Stimulated activated naive CD8-positive, alpha-beta T cell treated with anti-CD3 and anti-CD28 coated beads, Interleukin-15, amount 100 ng/mL, for 72 hours (primary cell): ENCODE measurements at places on chromosomes 1 and 21.
A peak's percentile ranks its signal among the peaks of the same experiment; 100 is the strongest.

DNA sequence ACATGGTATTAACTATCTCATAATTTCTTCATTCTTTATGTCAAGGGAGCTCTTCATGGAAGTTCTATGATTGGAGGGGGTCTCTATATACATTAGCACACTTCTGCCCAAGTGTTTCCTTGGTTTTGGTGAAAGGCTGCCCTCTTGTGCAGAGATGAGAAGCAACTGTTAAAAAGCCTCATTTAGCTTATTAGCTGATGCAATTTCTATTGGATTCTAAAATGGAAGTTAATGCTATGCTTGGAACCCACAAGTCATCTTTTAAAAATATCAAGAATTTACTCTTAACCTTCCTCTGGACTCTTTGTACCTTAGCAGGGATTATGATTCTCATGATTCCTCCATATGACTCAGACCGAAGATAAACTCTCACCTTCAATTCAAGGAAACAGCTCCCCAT, 328.9 kb downstream of the PTBP2 start:
- DNase-seq, result no peak

DNA sequence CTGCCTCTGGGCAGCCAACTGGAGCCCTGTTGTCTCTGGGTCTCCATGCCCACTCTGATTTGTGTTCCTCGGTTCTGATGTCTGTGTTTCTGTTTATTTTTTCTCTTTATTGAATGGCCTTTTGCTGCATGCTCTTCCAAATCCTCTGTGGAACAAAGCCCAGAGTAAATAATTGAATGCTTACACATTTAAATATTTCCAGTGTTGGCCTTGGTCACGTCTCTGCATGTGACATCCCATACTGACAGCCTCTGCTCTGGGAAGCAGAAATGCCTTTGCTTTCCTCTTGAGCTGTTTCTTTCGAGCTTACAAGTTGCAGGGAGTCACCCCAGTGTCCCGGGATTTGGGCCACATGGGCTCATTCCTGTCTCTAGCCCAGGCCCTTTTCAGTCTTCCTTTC, 267.9 kb downstream of the PTPRU start:
- DNase-seq, result no peak

DNA sequence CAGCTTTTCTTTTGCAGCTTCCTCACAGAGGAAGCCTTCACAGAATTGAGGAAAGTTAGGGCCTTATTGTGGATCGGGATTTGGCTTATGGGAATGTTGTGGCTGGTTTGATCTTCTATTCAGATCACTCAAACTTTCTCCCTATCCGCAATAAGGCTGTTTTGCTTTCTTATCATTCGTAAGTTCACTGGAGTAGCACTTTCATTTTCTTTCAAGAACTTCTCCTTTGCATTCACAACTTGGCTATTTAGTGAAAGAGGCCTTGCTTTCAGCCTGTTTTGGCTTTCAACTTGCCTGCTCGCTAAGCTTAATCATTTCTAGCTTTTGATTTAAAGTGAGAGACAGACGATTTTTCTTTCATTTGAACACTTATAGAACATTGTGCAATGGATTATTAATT, 181.9 kb upstream of the B3GALT2 start:
- no peak for DNase-seq

- no peak for DNase-seq
Measured at GRCh38 chr21:44566403-44566802, 7.1 kb upstream of the KRTAP10-4 start.

- DNase-seq, result no peak
Measured at GRCh38 chr1:224694969-224695368, 78.9 kb downstream of the CNIH3 start.

GRCh38 chr1:93468662-93469061, 20.7 kb downstream of the FNBP1L start:
- no peak for DNase-seq

DNA sequence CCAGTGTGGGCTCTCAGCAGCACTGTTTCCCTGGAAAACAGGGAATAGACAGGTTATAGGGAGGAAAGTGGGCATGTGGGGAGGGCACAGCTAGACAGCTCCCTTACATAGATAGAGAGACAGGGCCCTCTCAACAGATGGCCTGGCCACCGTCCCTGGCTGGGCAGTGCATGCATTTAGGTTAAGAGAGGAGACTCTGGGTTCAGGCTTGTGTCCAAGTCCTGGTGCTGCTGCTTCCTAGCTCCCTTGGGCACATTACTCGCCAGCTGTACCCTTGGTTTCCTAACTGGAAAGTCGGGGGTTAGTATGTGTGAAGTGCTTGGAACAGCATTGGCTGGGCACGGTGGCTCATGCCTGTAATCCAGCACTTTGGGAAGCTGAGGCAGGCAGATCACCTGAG, 9.1 kb downstream of the PLOD1 start:
- no peak for DNase-seq

DNA sequence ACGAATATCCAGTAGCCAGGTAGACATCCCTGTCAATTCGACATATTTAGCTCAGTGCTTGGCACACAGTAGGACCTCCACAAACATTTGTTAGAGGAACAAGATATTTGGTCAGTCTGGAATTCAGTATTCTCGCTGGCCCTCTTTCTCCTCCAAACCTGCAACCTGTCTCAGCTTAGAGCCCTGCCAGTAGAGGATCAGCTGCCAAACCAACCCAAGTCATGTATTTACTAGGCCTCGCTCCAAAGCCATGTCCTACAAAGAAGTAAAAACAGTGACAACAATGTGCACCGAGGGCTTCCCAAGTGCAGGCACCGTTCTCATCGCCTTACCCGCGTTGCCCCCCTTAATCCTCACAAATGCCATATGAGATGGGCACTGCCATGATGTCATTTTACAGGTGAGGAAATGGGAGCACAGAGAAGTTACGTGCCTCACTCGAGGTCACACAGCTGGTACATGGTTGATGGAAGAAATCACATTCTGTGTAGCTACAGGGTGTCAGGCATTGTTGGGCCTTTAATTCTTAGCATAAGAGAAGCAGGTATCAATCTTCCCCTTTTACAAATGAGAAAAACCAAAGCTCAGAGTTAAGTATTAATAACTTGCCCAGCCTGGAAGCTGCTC, 26.0 kb upstream of the CDCA8 start:
- DNase-seq, result no peak

DNA sequence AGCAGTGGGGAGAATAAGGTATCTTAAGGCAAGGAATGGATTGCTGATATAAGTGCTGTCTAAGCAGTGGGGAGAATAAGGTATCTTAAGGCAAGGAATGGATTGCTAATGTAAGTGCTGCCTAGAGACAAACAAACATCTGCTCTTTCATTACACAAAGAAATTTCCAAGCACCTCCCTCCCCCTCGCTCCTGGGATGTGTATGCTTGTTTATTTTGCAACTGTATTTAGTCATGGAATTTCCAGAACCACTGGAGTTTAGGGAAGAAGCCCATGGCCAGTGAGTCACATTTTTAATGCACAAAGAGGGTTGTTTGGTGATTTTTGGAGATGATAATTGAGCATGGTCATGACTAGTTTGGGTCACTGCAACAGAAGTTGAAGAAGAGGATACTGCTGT, 21.5 kb downstream of the PDPN start:
- no peak for DNase-seq

DNA sequence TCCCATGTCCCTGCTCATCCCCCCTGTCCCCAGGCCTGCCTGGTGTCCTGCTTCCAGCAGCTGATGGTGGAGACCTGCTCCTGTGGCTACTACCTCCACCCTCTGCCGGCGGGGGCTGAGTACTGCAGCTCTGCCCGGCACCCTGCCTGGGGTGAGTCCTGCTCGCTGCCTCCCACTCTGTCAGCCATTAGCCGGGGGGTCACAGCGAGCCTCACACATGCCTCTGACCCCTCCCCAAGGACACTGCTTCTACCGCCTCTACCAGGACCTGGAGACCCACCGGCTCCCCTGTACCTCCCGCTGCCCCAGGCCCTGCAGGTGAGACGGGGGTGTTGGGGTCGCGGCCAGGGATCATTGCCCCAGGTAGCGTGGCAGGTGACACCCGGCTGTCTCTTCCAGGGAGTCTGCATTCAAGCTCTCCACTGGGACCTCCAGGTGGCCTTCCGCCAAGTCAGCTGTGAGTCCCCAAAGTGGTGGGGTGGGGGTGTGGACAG, 10.0 kb downstream of the SCNN1D start:
- DNase-seq, result peak; percentile 74

GRCh38 chr1:105636052-105636451, 1420.4 kb upstream of the PRMT6 start:
- DNase-seq, result no peak

DNA sequence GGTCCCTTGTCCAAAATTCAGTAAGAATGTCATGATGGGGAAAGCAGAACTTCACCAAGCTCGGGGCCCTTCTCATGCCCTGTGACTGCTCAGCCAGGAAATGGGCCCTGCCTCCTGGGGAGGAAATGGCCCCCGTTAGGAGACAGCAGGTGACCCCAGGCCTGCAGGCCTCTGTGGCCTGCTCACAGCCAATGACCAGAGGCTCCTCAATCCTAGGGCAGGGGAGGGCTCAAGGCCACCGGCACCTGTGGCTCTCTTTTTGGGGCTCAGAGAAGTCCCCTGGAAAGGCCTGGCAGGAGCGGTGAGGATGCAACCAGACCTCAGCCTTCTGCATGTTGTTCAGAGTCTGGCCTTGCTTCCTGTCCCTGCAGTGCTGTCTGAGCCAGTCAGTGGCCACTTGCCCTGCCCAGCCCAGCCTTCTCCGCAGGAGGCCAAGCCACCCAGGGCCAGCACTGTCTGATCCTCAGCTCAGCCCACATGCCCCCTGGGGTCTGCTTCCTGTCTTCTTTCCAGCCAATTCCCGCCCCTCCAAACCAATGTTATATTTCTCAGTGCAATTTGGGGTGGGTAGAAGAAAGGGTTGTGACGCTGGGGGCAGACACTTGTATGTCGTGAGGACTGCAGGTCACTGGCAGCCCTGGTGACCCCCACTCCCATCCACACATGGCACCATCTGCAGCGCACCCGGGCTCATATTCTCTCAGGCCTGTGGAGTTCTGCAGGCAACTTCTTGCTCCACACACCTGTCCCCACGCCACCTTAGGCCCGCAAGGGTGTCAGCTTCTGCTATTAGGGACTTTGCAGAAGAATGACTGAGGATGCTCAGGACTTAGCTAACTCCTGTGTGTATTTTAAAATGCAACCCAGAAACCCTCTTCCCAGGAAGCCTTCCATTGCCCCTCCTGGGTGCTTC, 83.6 kb downstream of the ITPKB start:
- DNase-seq, result no peak

GRCh38 chr1:231512147-231512698, 16.2 kb upstream of the TSNAX start:
- no peak for DNase-seq

GRCh38 chr1:37575692-37576091, 19.0 kb downstream of the DNALI1 start:
- no peak for DNase-seq
